ENCODE measurements at places on chromosomes 1 and 21.

DNA sequence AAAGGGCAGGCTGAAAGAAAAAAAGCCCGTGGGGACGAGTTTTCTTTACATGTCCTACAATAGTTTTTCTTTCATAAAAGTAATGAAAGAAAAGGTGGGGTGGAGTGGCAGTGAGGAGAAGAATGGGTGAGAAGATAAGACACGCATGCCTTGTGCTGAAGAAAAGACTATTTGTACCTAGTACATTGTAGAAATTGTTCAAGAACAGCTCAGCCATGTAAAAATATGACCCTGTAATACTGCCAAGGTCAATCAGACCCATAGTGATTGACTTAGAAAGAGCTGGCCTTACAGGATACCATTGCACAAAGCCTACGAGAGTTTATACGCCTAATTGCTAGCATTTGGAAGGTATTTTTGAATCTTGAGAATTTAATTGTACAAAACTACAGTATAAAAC lies 126.0 kb upstream of the NRIP1 start:
- DNase-seq, result no peak

DNA sequence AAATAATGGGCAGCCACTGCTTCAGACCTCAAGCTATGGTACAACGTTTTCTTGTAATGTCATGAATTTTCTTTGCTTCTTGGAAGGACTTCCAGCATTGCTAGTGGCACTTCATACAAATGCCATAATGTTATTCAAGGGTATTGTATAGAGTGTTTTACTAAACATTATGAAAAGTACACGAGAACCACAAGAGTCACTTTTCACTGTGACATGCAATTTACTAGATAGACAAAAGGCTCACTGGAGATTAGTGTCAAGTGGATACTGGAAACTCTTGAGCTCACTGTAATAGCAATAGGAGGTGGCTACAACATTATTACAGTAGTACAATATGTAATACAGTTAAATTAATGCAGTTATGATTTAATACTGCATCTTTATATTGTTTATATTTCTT lies 5.3 kb upstream of the OLFM3 start:
- DNase-seq, result no peak

DNA sequence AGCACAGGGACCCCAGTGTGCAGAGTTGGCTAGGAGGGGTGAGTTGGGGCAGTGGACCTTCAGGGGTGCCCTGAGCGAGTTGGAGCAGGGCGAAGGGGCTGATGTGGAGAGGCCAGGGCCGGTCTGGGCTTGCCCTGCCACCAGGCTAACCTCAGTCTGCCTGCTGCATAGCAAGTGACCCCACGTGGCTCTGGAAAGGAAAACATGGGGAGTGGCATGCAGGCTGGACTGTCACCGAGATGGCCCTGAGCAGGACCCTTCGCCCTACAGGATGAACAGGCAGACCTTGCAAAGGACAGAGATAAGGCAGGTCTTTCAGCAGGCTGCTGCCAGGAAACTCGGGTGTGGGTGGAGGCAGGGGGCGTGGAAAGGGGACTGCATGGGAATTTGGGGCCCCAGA lies 51.5 kb downstream of the FOXO6 start:
- no peak for DNase-seq

- DNase-seq, result peak; percentile 90
These were observed at the start of gene ZNF695 for GRCh38 chr1:247007511-247008405. Gene ZNF695, minus strand, starts transcription at chr1:247008057. Its CDS starts 149 bp downstream, at chr1:247007908.

DNA sequence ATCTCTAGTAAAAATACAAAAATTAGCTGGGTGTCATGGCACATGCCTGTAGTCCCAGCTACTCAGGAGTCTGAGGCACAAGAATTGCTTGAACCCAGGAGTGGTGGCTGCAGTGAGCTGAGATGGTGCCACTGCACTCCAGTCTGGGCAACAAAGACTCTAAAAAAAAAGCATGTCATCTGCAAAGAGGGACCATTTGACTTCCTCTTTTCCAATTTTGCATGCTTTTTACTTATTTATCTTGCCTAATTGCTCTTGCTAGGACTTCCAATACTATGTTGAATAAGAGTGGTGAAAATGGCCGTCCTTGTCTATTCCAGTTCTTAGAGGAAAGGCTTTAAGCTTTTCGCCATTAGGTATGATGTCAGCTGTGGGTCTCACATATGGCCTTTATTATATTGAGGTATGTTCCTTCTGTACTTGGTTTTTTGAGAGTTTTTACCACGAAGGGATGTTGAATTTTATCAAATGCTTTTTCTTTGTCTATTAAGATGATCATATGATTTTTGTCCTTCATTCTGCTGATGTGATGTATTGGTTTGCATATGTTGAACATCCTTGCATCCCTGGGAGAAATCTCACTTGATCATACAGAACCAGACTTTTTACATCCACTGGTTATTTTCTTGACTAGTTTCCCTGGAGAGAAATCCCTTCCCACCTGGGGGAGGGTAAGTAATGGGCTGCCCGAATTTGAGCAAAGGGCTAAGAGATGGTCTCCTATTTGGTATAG lies 17.0 kb upstream of the RAP1GAP start:
- no peak for DNase-seq

DNA sequence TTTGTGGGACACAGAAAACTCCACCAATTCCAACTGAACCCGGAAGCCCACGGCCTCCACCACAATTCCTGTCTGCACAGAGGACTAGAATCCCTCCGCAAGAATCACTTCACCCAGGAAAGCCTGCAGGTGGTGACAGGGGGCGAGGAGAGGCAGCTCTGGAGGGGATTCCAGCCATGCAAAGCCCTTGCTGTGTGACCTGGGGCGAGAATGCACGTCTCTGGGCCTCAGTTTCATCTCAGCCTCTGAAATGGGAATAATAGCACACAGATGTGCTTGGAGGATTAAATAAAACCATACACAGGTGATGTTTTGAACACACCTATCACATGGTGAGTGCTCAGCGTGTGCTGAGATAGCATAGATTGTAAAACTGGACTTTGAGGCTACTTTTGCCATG lies 14.1 kb downstream of the FBXO2 start:
- DNase-seq, result no peak

GRCh38 chr1:198064181-198064580 lies 92.6 kb upstream of the NEK7 start:
- no peak for DNase-seq

DNA sequence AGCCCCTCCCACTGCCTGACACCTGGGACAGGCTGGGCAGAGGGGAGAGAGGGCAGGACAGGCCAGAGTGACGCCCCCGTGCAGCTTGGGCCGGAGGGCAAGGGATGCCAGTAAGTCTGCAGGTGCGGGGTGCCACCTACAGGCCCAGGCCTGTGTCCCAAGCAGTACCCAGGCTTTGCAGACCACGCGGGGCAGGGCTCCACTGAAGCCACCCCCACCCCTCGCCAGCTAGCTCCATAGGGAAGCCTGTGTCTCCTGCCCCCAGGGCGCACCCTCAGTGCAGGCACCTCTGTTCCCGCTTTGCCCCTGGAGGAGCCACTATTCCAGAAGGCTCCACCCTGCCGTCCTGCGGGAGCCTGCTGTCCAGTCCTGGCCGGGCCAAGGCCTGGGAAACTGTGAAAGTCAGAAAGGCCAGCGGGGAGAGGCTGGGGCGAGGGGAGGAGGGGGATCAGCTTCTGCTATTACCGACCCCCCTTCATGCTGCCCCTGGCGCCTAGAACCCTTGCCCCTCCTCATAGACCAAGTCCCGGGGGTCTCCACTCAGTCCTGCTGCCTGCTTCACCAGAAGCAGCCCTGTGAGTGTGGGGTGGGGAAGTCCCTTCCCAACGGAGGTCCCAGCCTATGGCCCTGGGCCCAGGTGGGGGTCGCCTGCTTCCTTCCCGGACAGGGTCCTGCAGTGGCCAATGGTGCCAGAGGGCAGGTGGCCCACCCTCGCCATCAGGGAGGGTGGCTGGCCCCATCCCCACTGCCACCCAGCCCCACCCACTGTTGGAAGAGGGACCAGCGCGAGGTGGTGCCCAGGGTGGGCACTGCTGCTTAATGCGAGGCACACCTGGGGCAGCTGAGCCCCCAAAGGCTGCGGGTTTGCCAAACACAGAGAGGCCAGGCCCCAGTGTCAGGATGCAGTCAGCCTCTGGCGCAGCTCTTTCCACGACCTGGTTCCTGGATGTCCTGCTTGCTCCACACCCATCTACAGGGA lies 54.4 kb downstream of the KCNAB2 start:
- DNase-seq, result no peak

GRCh38 chr1:28341591-28341990 lies 12.8 kb downstream of the MED18 start:
- no peak for DNase-seq

GRCh38 chr1:14362331-14362730 lies 236.2 kb upstream of the KAZN start:
- DNase-seq, result no peak

GRCh38 chr1:228337711-228338520 lies 68.7 kb downstream of the TRIM11 start:
- no peak for DNase-seq

- no peak for DNase-seq
These were observed 473.7 kb upstream of the DEPDC1 start for GRCh38 chr1:68970571-68970970.

GRCh38 chr1:37478451-37478881 lies 4.1 kb downstream of the ZC3H12A start:
- no peak for DNase-seq

Data from NCI-H2029 (cell line).